ENCODE measurements at places on chromosomes 2 and 18. TPM values are rescaled to one million over a fixed set of nuclear protein-coding genes. Genes with fewer than 3 reads are reported as not detected.

SERPINB4 gene
- polyA plus RNA-seq: not detected

DPP4 gene
- polyA plus RNA-seq: 9.6 TPM

C2orf66 gene
- not detected for polyA plus RNA-seq

PIKFYVE gene
- polyA plus RNA-seq: 3.5 TPM

SERPINB12 gene
- polyA plus RNA-seq: not detected

TUBB6 gene
- 14.2 TPM for polyA plus RNA-seq

DNA sequence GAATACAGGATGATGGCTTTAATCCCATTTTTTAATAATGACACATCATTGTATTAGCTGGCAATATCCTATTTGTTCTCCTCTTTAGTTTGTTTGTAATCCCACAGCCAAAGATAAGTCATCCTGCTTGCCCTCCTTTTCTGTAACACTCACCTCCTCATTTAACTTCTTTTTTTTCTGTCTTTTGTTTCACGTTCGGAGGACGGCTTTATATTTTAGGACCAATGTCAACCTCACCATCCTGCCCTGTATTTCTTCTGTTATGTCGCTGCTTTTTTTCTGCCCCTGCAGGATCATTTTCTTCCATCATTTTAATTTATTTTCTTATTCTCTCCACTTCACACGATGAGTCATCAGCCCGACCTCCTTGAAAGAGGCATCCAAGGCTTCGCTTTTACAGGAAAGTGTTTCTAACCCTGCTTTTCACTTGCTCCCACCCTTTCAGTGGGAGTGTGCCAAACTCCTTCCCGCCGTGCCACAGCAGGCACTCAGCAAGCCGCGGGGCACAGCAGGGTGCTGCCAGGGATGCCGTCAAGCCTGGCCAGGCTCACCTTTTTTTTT is 11.4 kb downstream of the RAB31 start:
- H3K36me3 ChIP-seq: no peaks in the 10 kb centered on the region
- H3K27me3 ChIP-seq: no peaks in the 10 kb centered on the region
- no peak overlapping the region for H3K4me3 ChIP-seq
- no peaks in the 10 kb centered on the region for H3K4me1 ChIP-seq
- no peak overlapping the region for H3K27ac ChIP-seq

GRCh38 chr2:54083021-54083420 is 32.4 kb upstream of the ACYP2 start:
- H3K4me1 ChIP-seq: no peaks in the 10 kb centered on the region
- no peak overlapping the region for H3K4me3 ChIP-seq
- no peak for DNase-seq
- no peaks in the 10 kb centered on the region for H3K27me3 ChIP-seq
- no peak overlapping the region for H3K27ac ChIP-seq

- H3K4me1 ChIP-seq: no peaks in the 10 kb centered on the region
- DNase-seq: no peak
- no peak overlapping the region for H3K27ac ChIP-seq
- H3K4me3 ChIP-seq: no peak overlapping the region
- no peaks in the 10 kb centered on the region for H3K27me3 ChIP-seq
- H3K36me3 ChIP-seq: no peaks in the 10 kb centered on the region
These were observed 128.8 kb downstream of the CERS6 start for GRCh38 chr2:168584911-168585310.

- no peak for DNase-seq
- peaks cover 32% of the 10 kb centered on the region for H3K4me1 ChIP-seq
- H3K27me3 ChIP-seq: no peaks in the 10 kb centered on the region
- peak overlapping the region; percentile 78 for H3K27ac ChIP-seq
These were observed 179.7 kb downstream of the MREG start for GRCh38 chr2:215833531-215834162.

GRCh38 chr2:236012155-236012554 is 156.0 kb downstream of the GBX2 start:
- H3K4me3 ChIP-seq: no peak overlapping the region
- H3K4me1 ChIP-seq: no peaks in the 10 kb centered on the region
- no peaks in the 10 kb centered on the region for H3K27me3 ChIP-seq
- DNase-seq: no peak
- H3K36me3 ChIP-seq: no peaks in the 10 kb centered on the region
- H3K27ac ChIP-seq: no peak overlapping the region

- no peak for DNase-seq
- peaks cover 22% of the 10 kb centered on the region for H3K4me1 ChIP-seq
- no peak overlapping the region for H3K4me3 ChIP-seq
- H3K36me3 ChIP-seq: no peaks in the 10 kb centered on the region
- H3K27me3 ChIP-seq: no peaks in the 10 kb centered on the region
These were observed 488.8 kb downstream of the PARD3B start for GRCh38 chr2:205034034-205034433.

DNA sequence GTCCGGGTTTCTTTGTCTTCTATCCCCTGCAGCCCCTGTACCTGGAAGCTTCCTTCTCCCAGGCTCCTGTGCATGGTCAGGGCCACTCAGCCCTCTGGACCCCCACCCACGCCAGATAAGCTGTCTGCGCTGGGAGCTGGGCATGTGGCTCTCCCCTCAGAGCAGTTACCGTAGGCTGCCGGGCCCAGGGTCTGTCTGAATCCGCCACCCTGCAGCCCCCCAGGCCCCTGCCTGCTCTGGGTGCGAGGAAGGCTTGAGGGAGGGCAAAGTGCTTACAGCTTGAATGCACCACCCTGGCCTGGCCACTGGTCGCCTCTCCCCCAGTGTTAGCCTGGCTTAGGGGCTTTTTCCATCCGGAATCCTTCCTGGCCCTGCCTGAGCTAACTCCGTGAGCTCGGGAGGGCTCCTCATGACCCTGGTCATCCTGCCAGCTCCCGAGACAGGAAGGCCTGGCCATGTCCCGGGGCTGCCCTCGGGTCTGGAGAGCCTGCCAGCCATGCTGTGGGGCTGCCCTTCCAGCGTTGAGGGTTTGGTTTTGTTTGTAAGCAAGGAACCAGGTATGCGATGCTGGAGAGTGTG is 50.7 kb downstream of the ODC1 start:
- H3K27me3 ChIP-seq: no peaks in the 10 kb centered on the region
- H3K27ac ChIP-seq: no peak overlapping the region
- no peak overlapping the region for H3K4me3 ChIP-seq
- no peaks in the 10 kb centered on the region for H3K36me3 ChIP-seq
